ENCODE measurements at places on chromosomes 5 and 9.

- no peak for DNase-seq
These were observed 72.2 kb downstream of the PIP5K1B start for GRCh38 chr9:68777070-68777763.

DNA sequence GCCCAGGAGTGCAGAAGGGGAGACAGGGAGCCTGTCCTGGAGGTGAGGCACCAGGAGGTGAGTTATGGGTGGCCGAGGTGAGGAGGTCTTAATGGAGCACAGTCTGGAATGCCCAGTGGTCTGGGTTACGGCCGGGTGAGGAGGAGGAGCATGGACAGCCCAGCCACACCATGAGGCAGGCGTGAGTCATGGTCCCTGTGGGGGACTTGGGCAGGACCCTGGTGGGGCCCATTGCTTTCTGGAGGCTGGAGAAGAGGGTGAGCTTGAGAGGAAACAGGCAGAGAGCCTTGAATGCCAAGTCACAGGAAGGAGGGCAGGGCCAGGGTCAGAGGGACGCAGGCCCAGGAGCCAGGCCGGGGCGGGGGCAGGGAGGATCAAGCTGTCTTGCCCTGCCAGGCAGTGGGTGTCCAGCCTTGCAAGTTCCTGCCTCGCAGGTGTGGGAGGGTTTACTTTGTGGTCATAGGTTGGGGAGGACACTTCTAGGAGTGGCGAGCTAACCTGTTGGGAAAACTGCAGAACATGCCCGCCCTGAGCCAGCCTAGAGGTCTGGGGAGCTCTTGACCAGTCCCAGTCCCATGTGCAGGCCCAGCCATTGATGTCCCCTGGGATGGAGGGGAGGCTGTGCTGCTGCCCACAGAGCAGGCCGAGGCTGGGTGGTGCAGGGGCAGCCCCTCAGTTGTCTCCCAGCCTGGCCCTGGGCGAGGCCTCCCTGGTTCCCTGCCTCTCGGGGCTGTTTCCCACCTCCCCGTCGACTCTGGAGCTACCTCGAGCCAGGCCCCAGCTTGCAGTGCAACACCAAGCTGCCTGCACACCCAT is 2.8 kb downstream of the CACNA1B start:
- DNase-seq, result no peak

DNA sequence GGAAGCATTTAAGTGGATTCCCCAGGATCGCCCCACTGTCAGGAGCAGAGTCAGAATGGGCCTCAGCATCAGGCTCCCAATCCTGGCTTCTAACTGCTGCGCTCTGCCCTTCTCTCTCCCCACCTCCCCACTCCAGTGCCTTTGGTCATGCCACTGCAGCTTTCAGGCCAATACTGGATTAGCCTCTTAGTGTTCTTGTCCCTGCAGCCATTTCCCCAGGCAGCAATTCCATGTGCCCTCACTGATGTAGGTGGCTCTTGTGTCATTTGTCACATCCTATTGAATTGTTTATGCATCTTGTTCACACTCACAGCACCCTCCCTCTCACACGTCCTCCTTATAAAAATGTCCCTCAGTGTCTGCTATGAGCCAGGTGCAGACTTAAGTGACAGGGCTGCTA is 544.2 kb upstream of the DAP start:
- no peak for DNase-seq

DNA sequence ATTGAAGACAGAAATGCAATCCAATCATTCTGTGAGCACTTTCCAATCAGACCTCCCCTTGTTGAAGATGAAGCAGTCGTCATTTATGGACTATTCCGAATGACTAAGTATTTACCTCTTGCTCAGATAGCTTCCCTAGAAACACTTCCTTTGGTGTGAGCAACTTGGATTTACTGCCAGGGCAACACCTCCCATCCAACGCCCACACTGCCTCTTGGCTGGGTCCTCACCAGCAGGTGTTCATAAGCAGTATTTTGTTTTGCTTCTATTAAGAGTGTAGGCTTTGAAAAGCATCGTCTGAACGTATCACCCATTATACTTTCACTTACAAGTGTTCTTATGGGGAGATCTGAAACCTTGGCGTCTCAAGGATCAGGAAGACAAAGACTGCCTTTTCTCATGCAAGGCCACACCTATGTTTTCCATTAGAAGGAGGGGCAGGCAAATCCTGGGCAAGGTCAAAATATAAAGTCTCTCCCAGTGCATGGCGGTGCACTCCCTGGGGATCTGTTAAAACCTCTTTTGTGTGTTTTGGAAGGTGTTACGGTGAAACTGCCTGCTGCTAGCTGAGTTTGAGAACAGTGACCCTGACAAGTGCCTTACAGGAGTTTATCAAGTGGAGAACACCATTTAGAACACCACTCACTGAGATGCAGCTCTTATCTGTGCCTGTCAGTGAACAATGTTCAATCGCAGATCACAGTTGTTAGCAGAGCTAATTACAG is 10.6 kb upstream of the MARCHF3 start:
- no peak for DNase-seq

- DNase-seq, result no peak
These were observed 63.9 kb downstream of the KIAA1958 start for GRCh38 chr9:112550531-112550930.

Data from CD4-positive, alpha-beta T cell treated with Interleukin-17A for 1 hour (primary cell).